Body of pancreas (tissue), 4 donors: ENCODE measurements at places on chromosomes 4 and X. TPM values are rescaled to one million over a fixed set of nuclear protein-coding genes. Genes with fewer than 3 reads are reported as not detected.

DNA sequence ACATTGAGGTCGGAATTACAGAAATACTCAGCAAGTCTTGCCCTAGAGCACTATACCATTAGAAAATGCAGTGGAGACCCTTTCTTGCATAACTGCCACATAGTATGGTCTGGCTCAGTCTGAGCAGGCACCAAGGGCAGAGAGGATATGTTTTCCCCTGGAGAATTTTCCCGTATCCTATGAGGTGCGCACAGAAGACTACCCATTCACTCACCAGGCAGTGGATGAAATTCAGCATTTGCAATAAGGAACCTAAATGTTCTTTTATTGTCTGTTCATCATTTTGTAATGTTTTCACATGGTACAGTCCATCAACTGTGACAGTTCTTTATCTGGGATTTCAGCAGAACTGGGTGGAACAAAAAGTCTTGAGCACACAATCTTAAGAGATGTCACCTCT lies 15.5 kb downstream of the JADE3 start:
- no peak overlapping the region for H3K4me3 ChIP-seq
- H3K27me3 ChIP-seq = no peaks in the 10 kb centered on the region
- no peak overlapping the region for H3K27ac ChIP-seq
- H3K4me1 ChIP-seq = no peaks in the 10 kb centered on the region

The MEPE gene
- not detected for total RNA-seq

DNA sequence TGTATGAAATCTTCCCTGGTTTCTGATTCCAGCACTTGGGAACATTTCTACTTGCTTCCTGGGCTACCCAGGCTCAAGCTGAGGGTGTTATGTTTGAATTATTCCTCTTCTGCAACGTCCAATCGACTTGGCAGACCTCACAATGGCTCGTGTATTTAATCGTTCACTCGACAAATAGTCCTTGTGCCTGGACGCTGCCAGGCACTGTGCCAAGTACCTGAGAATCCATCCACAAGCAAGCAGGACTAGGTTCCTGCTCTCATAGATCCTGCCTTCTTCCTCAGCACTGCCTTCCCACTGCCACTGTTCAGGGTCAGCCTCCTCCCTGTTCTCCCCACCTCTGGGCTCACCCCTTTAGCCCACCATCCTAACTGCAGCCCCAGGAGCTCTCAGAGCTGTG lies 113.3 kb downstream of the EFNB1 start:
- H3K4me1 ChIP-seq = peaks cover 11% of the 10 kb centered on the region
- H3K27ac ChIP-seq = no peak overlapping the region
- no peaks in the 10 kb centered on the region for H3K27me3 ChIP-seq
- no peaks in the 10 kb centered on the region for H3K36me3 ChIP-seq
- DNase-seq = peak; percentile 75
- H3K4me3 ChIP-seq = no peak overlapping the region

The UBE2K gene
- 19.5 TPM for total RNA-seq

The CT45A10 gene
- total RNA-seq = not detected

DNA sequence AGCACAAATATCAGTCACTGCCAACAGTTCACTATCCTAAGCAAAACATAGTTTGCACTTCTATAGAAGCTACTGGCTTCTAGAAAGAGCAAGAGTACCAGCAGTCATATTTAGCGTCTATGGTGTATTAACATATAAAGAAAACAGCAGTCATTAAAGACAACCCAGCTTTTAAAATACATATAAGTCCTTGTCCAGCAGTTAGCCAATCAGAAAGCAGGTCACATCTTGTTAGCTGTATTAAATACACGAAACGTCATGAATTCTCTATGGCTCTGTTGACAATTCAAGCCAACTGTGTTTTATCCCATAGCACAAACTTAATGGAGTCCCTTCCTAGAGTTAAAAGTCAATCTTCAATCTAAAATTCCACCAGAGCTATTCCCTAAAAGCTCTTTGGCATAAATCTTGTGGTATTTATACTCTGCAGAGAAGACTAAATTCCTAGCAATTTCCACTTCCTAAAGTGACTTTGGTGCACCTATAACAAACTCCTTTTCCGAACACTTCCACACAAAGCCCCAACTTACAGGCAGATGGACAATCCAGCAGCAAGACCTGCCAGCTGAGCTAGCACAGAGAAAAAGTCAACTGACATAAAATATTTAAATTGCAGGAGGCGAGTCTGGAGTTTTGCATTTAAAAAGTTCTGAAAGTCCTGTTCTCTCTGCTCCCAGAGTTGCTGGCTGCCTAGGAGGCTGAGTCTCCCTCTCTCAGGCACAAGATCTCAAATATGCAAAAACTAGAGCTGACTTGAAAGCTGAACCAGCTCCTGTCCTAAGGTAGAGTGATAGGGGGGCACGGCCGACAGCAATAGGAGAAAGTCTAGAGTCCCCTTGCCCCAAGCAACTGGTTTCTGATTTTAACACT lies 1.3 kb downstream of the LDB2 start:
- peak overlapping the region; percentile 59 for H3K27ac ChIP-seq
- no peak for DNase-seq
- no peaks in the 10 kb centered on the region for H3K27me3 ChIP-seq
- no peak overlapping the region for H3K4me3 ChIP-seq

The MGAT4D gene
- total RNA-seq = not detected

GRCh38 chr4:120281581-120281980 lies 214.9 kb upstream of the MAD2L1 start:
- no peak overlapping the region for H3K4me3 ChIP-seq
- no peaks in the 10 kb centered on the region for H3K36me3 ChIP-seq
- H3K4me1 ChIP-seq = no peaks in the 10 kb centered on the region
- no peak overlapping the region for H3K27ac ChIP-seq
- peaks cover 4% of the 10 kb centered on the region for H3K27me3 ChIP-seq

- H3K27ac ChIP-seq = no peak overlapping the region
- DNase-seq = no peak
- H3K4me1 ChIP-seq = no peaks in the 10 kb centered on the region
Measured at GRCh38 chrX:10071451-10072144, 85.2 kb upstream of the CLCN4 start.

DNA sequence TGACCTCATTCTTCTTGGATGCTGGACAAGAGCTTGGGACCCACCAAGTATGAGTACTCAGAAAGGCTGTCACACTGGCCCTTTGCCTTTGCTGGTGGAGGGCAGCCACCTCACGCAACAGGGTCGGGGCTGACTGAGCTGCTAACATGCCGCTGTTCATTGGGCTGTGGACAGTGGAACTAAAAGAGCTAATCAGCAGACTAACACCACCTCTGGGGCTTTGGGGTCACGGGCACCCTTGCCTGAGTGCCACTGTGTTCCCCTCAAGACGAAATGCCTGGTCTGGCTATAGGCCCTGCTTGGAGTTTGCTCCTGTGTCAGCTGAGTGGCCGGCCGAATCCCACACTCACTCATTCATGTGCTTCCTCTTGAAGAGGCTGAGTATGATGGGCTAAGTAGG lies 559.6 kb downstream of the SPRY1 start:
- H3K27me3 ChIP-seq = no peaks in the 10 kb centered on the region
- DNase-seq = no peak
- H3K4me1 ChIP-seq = no peaks in the 10 kb centered on the region
- H3K36me3 ChIP-seq = no peaks in the 10 kb centered on the region
- H3K27ac ChIP-seq = no peak overlapping the region

GRCh38 chr4:73499996-73500765 lies 18.6 kb downstream of the AFM start:
- H3K4me3 ChIP-seq = no peak overlapping the region
- no peak for DNase-seq
- no peak overlapping the region for H3K27ac ChIP-seq
- H3K36me3 ChIP-seq = no peaks in the 10 kb centered on the region

- H3K36me3 ChIP-seq = no peaks in the 10 kb centered on the region
- no peaks in the 10 kb centered on the region for H3K4me1 ChIP-seq
- no peaks in the 10 kb centered on the region for H3K27me3 ChIP-seq
- no peak overlapping the region for H3K4me3 ChIP-seq
- no peak overlapping the region for H3K27ac ChIP-seq
- DNase-seq = no peak
Measured at GRCh38 chr4:3280466-3280865, 12.4 kb upstream of the RGS12 start.

DNA sequence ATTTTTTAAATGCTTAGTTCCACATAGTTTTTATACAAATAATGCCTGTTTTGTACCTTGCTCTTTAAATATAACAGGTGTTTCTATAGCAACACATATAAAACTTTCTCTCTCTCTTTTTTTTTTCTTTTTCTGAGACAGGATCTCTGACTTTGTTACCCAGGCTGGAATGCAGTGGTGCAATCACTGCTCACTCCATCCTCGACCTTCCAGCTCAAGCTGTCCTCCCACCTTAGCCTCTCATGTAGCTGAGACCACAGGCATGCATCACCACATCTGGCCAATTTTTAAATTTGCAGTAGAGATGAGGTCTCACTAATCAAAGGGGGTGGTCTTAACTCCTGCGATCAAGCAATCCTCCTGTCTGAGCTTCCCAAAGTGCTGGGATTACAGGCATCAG lies 18.3 kb upstream of the SULT1E1 start:
- peaks cover 12% of the 10 kb centered on the region for H3K4me1 ChIP-seq
- no peaks in the 10 kb centered on the region for H3K36me3 ChIP-seq
- H3K27me3 ChIP-seq = no peaks in the 10 kb centered on the region
- H3K27ac ChIP-seq = no peak overlapping the region
- no peak overlapping the region for H3K4me3 ChIP-seq
- DNase-seq = no peak

The STATH gene
- total RNA-seq = not detected

The APLN gene
- total RNA-seq = not detected

GRCh38 chr4:1036976-1037810 lies 25.8 kb downstream of the FGFRL1 start:
- H3K27ac ChIP-seq = no peak overlapping the region
- no peak overlapping the region for H3K4me3 ChIP-seq
- no peaks in the 10 kb centered on the region for H3K27me3 ChIP-seq
- peaks cover 30% of the 10 kb centered on the region for H3K4me1 ChIP-seq
- DNase-seq = no peak

The TAF7L gene
- not detected for total RNA-seq

- no peak for DNase-seq
- H3K27me3 ChIP-seq = no peaks in the 10 kb centered on the region
- no peak overlapping the region for H3K27ac ChIP-seq
- H3K4me1 ChIP-seq = no peaks in the 10 kb centered on the region
Measured at GRCh38 chr4:14621731-14622463, 380.4 kb upstream of the CPEB2 start.

The MRPL1 gene
- total RNA-seq = 23.4 TPM

DNA sequence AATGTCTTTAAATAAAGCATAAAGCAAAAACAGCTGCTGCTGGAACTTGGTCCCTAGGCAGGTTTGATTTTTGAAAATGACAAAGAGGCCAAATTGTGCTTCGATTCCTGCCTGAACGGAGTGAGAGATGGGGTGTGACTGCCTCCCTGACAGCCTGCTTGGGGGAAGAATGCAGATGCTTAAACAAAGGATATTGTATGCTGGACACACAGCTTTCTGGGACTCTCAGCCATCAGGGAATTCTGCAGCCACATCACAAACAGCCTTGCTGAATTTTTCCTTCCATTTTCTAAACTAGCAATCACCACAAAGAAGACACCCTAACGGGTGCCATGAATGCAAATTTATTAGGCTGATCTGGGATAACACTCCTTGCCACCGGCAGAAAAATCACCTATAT lies 83.9 kb upstream of the CPEB2 start:
- no peak overlapping the region for H3K4me3 ChIP-seq
- no peaks in the 10 kb centered on the region for H3K4me1 ChIP-seq
- no peaks in the 10 kb centered on the region for H3K36me3 ChIP-seq
- no peak for DNase-seq

DNA sequence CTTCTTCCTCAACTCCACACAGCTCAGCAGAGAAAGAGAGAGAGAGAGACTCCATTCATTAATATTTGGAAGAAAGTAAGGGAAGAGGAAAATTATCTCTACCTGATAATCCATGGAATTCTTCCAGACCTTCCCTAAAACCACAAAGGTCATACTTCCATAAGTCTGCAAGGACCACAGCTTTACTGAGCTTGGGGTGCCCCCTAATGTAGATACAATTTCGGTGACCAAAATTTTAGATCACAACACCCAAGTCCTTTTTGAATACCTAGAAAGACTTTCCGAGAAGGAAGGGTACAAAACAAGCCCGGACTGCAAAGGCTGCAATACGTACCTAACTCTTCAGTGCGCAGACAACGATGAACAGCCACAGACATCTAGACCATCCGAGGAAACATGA lies 523.9 kb downstream of the GLUD2 start:
- no peak for DNase-seq
- peaks cover 13% of the 10 kb centered on the region for H3K4me1 ChIP-seq
- H3K4me3 ChIP-seq = no peak overlapping the region
- no peak overlapping the region for H3K27ac ChIP-seq

DNA sequence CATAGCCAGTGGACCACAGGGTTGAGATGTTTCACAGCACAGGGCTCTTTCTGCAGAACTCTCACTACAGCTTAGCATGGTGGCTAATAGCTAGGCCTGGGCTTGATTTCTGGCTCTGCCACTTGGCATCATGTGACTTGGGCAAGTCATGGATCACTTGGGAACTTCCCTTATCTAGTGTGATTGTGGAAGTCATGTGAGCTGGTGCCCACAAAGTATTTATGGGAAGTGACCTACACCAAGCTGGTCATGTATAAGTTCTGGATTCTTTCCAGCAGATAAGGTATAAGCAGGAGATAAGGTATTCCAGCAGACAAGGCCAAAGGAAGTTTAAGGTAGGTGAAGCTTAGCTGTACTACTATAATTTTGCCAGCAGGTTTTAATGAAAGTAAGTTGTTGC lies 61.0 kb downstream of the REELD1 start:
- peaks cover 4% of the 10 kb centered on the region for H3K4me1 ChIP-seq
- H3K36me3 ChIP-seq = no peaks in the 10 kb centered on the region
- H3K27ac ChIP-seq = no peak overlapping the region
- no peak overlapping the region for H3K4me3 ChIP-seq
- DNase-seq = peak; percentile 11
- no peaks in the 10 kb centered on the region for H3K27me3 ChIP-seq

GRCh38 chr4:112343330-112344080 lies 46.3 kb downstream of the ALPK1 start:
- no peaks in the 10 kb centered on the region for H3K36me3 ChIP-seq
- H3K27me3 ChIP-seq = no peaks in the 10 kb centered on the region
- no peaks in the 10 kb centered on the region for H3K4me1 ChIP-seq
- DNase-seq = no peak

DNA sequence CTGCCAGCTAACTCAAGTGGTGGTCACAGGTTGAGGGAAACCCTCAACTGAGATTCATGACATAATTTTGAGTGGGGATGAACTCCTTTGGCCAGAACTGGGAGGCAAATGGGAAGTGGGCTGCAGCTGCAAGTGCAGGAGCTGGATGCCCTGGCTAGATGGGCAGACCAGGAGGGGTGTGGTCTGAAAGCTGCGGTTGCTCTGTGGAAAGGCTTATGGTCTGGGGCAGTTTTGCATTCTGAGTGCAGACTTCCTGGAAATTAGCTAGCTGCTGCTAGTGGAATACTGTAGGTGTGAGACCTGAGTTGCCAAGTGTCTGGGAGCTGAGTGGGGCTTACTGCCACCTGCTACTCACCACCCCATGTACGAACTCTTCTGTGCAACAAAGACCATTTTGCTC lies 52.1 kb upstream of the NAP1L2 start:
- no peak overlapping the region for H3K4me3 ChIP-seq
- no peaks in the 10 kb centered on the region for H3K4me1 ChIP-seq
- H3K27me3 ChIP-seq = no peaks in the 10 kb centered on the region
- no peaks in the 10 kb centered on the region for H3K36me3 ChIP-seq
- DNase-seq = no peak
